ENCODE measurements at places on chromosomes 13 and 19.

GRCh38 chr13:20394506-20394905, 131.2 kb downstream of the CRYL1 start:
- DNase-seq = no peak

- no peak for DNase-seq
Observed at GRCh38 chr13:77930430-77930829, 11.8 kb upstream of the EDNRB start.

DNA sequence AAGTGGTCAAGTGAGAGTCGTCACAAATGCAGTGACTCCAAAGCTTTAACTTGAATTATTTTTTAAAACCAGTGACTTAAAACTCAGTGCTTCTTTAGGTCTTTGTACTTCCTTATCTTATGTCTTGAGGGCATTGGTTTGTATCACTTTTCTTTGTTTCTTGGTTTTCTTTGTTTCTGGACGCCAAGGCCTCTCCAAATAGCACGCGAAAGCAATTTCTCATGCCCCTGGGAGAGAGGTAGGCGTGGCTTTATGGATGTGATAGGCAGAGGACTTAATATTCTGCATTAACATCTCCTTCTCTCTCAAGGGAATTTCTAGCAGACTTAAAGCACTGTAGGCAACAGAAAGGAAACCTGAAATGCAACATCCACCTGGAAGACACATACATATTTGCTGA, 20.6 kb downstream of the UBE2L5 start:
- no peak for DNase-seq

GRCh38 chr19:41205995-41206394, 13.0 kb downstream of the CYP2S1 start:
- DNase-seq = no peak

DNA sequence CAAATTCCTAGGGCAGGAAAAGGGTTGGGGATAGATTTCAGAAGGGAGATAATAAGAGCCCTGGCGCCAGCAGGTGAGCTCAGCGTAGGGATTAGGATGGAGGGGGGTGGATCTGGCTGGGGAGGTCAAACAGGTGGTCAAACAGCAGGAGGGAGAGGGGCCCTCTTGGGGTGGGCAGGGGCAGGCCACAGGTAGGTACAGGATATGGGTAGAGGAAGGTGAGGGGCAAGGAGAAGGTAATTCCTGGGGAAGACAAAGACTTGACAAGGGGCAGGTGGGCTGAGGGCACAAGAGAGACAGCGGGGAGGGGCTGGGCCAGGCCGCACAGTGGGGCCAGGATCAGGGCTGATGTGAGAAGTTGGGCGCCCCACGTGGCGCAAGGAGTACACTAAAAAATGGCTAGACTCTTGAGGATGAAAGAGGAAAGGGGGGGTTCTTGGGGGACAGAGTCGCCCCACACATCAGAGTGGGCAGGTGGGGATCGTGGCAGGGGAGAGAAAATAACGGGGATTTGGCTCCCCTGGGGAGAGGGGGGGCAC, 713 bp downstream of the KRI1 start:
- DNase-seq = peak; percentile 54

- peak; percentile 51 for DNase-seq
Observed at GRCh38 chr19:45403781-45404556, 900 bp downstream of the PPP1R13L start.

- DNase-seq = no peak
Observed at GRCh38 chr19:50792272-50793250, 2.3 kb downstream of the ACP4 start.

GRCh38 chr19:17283504-17283996, 1.8 kb downstream of the ANKLE1 start:
- no peak for DNase-seq

DNA sequence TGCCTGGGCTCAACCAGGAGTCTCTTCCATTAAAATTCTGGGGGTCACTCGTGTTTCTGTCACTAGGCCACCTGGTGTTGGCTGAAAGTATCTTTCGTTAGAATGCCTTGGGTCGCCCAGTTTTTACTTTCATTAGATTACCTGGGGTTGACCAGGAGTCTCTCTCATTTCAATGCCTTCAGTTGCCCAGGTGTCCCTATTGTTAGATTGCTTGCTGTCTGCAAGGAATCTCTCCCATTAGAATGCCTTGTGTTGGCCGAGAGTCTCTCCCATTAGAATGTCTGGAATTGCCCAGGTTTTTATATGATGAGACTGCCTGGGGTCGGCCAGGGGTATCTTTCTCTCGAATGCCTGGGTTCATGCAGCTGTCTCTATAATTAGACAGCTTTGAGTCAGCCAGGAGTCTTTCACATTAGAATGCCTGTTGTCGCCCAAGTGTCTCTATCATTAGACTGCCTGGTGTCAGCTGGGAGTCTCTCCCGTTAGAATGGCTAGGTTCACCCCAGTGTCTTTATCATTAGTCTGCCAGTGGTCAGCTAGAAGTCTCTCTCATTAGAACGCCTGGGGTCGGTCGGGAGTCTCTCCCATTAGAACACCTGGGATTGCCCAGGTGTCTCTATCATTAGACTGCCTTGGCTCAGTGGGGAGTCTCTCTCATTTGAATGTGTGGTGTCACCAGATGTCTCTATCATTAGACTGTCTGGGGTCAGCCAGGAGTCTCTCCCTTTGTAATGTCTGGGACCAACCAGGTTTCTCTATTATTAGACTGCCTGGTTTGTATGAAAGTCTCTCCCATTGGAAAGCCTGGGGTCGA, 1446.8 kb downstream of the UQCRFS1 start:
- DNase-seq = no peak

- DNase-seq = no peak
Observed at GRCh38 chr13:100388923-100389322, 199.7 kb downstream of the GGACT start.

- DNase-seq = no peak
Observed at GRCh38 chr13:78129823-78130222, 211.2 kb upstream of the EDNRB start.

DNA sequence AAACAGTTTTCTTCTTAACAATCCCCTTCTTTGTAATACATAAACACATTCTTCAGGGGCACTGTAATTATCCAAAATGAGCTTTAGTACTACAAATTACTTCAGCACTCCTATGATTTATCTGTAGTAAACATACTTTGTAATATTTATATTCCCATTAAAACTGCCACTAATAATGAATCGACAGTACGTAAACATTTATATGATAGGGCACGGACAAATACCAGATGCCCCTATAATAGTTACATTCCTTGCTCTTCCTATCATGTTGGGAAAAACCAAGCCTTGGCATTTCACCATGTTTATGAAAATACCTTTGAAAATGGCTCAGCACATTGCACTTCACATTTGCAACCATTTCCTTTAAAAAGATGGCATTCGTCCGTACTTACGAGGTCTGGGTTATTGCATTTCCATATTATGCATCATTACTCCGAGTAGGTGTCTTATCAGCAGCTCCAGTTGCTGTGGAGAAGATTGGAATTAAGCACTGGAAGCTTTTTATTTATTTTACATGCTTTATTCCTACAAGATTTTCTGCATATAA, 1043.4 kb downstream of the DIAPH3 start:
- no peak for DNase-seq

DNA sequence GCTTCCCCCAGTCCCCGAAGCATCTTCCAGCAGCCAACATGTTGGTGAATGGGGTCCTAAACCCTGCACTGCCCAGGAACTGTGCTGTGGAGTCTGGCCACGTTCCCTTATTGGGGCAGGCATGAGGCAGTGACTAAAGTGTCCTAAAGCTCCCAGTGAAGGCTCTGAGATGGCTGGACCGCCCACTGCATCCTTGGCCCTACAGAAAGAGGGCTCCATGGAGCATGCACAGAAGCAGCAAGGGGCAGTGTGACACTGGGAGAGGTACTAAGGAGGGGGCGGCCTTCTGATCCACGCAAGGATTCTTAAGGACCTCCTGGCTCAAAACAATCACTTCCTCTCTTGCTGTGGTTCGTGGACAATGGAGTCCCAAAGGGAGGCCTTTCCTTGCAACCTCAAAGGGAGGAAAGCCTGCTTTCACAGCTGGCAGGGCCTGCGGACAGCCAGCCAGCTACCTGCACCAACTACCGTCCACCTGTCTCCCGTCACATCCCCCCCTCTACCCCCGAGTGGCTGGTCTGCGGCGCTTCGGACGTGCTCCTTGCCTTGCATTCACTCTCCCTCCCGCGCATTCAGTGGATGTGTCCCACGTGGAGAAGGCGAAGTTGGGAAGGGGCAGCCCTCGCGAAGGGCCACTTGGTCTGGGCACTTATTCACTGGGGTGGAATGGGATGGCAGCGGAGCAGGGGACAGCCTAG, 63.9 kb upstream of the STARD13 start:
- no peak for DNase-seq

DNA sequence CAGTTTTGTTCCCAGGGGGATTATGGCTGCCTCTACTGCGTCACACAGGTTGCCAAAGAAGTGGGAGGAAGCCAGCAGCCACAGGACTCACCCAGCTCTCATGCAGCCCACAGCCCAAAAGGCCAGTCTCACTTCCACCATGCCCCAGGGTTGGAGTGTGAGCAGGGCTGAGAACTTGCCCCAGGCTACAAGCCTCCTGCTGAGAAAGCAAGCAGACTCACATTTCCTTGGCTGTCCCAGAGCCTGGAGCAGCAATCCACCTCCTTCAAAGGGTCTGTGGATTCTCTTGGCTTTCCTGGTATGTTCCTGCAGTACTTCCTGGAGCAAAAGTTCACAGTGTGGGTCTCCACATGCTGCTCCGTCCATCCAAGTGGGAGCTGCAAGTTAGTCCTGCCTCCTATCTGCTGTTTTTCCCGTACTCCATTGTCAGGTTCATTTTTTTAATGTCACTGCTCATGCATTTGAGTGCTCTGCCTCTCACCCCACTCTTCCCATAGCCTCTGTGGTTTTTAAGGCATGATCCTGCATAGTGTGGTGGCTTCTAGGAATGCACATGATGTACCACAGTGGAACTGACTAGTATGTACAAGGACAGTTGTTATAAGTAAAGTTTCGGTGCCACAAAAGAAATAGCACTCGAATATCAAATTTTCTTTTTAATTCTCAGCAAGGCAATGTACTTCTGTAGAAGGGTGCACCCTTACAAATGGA, 56.2 kb upstream of the ARHGEF7 start:
- DNase-seq = no peak

DNA sequence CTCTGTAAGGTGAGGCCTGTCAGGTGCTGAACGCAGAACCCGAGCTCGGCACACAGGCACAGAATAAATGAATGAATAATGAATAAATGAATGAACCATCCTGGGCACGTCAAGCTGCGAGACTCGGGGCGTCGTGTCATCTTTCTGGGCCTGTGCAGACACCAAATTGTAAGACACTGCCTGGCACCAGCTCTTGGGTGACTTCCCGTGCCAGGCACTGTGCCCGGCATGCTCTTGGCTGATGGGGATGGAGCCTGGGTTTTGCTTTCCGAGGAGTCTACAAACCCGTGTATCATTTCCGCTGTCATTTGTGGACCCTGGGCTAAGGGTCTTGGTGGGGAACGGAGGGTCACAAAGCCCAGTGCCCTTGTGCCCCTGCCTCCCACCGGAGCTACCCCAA, 43.9 kb downstream of the CELF5 start:
- no peak for DNase-seq

- DNase-seq = no peak
Observed at GRCh38 chr19:54518844-54519243, 16.2 kb downstream of the LAIR2 start.

DNA sequence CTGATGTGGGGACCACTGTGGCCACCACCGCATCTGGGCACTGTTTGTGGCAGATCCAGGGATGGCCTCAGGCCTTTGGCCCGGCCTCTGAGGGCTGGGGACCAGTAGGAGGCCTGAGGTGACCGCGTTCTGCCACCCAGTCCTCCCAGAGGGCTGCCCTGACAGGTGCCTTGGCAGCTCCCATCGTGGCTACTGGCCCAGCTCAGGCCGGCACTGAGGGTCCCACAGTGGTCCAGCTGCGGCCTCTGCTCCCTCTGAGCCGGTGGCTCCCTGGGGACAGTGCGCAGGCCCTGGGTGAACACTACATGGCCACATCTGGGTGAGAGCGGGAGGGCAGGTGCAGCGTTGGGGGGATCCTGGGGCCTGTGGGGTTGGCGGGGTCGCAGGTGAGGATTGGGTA, 61.9 kb downstream of the KDM4B start:
- no peak for DNase-seq

DNA sequence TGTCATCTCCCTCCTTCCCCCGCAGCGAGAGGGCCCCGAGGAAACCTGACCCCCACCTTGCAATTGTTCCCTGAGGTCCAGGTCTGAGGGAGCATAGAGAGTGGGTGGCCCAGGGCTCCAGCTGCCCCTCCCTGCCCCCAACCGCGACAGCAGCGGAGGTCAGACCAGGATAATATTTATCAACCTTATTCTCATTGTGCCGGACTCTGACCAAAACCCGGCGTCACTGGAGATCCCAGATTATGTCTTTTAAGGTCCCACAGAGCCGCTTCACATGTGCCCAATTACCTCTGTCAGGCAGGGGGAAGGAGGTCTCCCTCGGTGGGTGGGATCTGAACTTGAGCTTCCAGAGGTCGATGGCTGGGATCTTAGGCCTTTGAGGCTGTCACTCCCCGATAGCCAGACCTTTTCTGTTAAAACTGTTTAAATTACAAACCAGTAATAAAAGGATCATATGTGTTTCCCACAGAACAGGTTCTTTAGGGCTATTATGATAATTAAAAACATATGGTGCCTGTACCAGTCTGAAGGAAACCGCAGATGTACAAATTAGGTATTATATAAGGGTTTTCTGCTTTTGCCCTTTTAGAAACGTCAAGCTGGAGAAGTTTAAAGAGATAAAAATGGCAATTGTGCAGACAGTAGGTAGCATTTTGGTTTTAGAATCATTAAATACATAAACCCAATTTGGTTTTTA, 195.5 kb downstream of the ZNF536 start:
- DNase-seq = no peak
